ENCODE measurements at places on chromosomes 5 and 9.
A peak's percentile ranks its signal among the peaks of the same experiment; 100 is the strongest.

DNA sequence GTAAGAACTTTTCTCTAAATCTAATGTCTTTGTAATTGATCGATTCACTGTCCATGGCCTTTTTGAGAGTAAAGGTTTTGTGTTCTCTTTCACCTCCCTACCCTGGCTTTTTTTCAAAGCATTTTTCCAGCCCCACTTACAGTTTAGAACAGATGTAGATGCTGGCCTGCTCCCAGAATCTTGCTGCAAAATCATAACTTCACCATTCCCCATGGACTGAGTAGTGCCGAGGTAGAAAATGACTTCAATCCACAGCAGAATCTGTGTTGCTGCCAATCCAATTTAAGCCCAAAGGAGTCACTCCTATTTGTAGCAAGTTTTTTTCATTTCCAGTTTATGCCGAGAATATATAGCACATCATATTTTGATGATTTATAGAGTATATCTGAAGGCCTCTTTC, 46.5 kb upstream of the CEMIP2 start:
- peak; percentile 70 for DNase-seq

- DNase-seq = peak; percentile 64
Measured at GRCh38 chr5:17219006-17219422, 1.6 kb downstream of the BASP1 start.

DNA sequence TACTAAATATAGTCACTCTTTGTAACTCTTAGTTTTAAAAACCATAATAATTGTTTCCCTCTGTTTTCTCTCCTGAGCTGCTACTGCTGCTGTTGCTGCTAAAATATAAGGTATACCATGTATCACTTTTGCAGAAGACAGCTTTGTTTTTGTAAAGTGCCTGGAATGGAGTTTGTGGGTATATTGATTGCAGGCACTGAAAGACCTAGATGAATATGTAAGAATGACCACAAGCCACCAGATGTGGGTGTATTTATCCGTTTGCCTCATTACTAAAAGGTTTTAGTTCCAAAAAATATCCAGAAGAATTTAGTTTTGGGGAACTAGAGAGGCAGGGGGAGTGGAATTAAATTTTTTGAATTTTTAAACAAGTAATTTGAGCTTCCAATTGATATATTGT, 151.1 kb upstream of the CDKN2B start:
- no peak for DNase-seq

DNA sequence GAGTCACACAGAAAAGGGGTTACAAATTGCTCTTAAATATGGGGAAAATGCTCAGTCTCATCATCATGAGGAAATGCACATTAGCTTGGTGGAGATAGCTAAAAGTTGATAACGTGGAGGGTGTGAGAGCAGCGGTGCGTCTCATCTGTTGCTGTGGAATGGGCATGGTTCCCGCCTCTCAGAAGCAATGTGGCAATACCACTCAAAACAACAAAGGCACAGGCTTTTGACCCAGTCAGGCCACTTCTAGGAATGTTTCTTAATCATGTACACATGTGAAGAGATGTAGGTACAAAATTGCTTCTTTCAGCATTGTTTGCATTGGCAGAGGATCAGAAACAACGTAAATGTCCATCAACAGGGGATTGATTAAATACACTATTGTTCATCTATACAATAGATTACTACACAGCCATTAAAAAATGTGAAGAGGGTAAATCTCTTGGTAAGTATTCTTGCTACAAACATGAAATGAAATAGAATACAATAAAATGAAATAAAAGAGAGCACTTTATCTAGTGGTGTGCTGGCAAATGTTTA, 212.6 kb upstream of the MSX2 start:
- no peak for DNase-seq

GRCh38 chr5:8843771-8844170, 702.1 kb downstream of the SEMA5A start:
- no peak for DNase-seq

DNA sequence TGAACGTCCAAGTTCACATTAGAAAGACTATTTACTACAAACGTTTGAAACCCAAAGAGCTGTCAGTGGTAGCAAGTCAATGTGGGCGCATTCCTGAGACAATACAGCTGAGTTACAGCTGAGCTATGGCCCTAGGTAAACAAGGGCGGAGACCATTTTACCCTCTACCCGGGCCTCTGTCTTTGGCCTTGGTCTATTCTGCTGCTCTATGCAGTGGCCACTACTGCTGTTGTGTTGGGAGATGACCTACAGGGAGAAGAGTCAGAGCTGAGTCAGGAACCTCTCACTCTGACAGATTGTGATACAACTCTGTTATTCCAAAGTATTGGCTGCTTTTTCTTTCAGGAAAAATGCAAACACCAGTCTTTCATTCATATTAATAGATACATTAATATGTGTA, 700.6 kb downstream of the SEMA5A start:
- DNase-seq = no peak

DNA sequence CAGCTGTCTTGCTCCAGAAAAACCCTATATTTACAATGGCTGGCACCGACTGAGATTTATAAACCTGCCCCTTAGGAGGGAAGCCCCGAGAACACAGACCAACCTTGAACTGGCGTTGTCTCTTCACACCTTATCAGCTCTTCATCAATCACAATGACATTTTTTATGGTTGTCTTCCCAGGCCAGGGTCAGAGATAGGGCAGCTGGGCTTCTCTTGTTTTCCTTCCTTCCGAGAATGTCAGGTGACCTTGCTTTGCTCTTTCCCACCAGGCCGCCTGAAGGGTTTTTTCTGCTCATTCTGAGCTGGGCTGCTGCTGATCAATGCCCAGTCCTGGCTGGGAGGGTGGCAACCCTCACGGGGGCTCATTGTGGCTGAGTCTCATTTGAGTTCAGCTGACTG, 619.1 kb downstream of the CCDC171 start:
- no peak for DNase-seq

DNA sequence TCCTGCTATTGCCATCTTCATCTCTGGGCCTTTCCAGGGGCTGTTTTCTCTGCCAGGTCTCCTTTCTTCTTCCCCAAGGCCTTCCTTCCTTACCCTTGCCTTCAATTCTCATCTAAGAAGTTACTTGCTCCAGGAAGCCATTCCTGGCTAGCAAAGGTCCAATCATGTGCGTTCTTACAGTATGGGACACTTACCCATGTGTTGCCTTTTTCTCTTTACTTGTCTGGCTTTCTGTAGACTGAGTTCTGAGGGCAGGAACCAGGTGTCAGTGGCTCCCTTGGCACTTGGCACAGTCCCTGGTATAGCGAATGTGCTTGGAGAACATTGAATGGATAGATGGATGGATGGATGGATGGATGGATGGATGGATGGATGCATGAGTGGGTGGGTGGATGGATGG, 10.2 kb downstream of the FOXI1 start:
- DNase-seq = no peak

GRCh38 chr9:116654059-116654355, 33.1 kb upstream of the TRIM32 start:
- DNase-seq = no peak

GRCh38 chr5:171924493-171925122, 81.8 kb downstream of the FBXW11 start:
- DNase-seq = no peak

- DNase-seq = no peak
Measured at GRCh38 chr9:81476813-81477490, 212.4 kb downstream of the TLE1 start.

- no peak for DNase-seq
Measured at GRCh38 chr9:72902268-72902667, 50.6 kb downstream of the ALDH1A1 start.
